T-helper 1 cell (primary cell): ENCODE measurements at places on chromosomes 3 and 15.

- DNase-seq: no peak
These were observed 42.6 kb downstream of the ADAMTS9 start for GRCh38 chr3:64645243-64645642.

DNA sequence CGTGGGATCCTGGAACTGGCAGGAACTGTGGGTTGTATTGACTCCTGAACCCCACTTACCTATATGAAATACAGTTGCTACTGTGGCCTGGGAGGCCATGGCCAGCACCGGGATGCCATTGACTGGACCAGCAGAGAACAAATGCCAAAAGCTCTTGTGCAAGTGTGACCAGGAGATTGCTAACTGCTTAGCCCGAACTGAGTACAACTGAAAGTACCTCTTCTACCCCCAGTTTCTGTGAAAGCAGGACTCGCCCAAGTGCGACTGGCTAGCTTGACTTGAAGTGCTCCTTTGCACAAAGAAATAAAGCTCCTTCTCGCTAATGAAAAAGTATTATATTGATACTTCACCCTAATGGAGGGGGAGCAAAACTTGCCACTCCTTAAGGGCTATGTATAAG is 101.3 kb upstream of the ATP11B start:
- no peak for DNase-seq

GRCh38 chr15:32853592-32853991 is 135.8 kb downstream of the GREM1 start:
- no peak for DNase-seq

GRCh38 chr3:115766587-115767482 is 143.5 kb downstream of the GAP43 start:
- no peak for DNase-seq

DNA sequence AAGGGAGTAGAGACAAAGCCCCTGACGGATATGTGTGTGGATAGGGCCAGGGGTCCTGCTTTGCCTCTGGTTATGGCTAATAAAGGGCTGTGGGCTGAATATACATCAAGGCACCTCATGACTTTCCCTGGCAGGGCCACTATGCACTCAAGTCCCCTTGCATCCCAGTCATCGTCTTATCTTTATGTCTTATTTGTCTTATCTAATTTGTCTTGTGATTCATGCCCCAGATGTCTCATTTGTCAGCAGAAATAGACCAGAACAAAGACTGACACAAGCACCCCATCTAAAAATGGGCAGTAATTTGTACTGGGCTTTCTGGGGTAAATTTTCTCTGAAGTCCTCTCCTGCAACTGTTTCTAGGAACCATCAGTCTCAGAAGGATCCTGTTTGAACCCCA is 68.6 kb downstream of the ITGA11 start:
- DNase-seq: no peak

DNA sequence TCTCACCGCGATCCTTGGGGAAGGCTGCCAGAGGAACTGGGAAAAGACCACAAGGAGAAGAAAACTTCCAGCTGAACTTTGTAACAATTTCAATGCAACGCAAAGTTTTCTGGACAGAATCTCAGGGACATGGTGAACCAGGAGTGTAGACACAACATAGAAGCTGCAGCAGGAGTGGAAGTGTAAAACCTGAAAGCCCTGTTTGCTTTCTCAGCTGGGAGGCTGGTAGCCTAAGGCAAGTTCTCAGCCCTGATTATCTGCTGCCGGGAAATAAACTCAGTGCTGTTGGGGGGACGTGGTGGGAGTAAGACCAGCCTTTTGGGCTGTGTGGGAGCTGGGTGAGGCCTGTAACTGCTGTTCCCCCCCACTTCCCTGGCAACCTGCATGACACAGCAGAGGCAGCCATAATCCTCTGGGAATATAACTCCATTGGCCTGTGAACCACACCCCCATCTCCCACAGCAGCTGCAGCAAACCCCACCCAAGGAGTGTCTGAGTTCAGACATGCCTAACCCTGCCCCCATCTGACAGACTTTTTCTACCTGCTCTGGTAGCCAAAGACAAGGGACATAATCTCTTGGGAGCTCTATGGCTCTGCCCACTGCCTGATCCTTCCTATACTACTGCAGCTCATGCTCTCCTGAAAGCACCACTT is 106.7 kb downstream of the ZNF621 start:
- DNase-seq: no peak

DNA sequence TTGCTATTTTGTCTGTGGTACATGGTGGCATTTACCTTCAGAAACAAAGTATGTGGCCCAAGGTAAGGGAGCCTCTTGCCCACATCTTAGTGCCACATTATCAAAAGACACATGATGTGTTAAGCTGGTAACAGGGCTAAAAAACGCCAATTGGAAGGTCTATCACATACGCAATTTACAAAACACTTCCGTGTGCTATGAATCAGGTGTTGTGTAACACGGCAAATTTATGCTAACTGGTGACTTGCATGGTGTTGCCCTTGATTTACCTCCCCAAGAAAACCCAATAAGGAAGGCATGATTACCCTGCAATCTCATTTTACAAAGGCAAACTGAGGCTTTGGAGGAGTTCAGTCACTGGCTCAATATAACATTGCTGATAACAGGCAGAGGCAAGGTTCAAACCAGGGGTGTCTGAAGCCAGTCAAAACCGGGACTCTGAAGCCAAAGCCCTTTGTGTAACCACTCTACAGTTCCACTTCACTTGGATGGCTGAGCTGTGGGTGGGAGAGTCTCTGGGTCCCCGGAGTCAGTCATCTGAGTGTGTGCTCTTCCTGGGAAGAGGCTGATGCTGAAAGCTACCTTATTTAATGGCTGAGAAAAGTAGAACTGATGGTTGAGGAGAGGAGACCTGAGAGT is 103.9 kb upstream of the BCL6 start:
- DNase-seq: no peak

- DNase-seq: no peak
These were observed 42.1 kb upstream of the TSPAN3 start for GRCh38 chr15:77112838-77113504.

DNA sequence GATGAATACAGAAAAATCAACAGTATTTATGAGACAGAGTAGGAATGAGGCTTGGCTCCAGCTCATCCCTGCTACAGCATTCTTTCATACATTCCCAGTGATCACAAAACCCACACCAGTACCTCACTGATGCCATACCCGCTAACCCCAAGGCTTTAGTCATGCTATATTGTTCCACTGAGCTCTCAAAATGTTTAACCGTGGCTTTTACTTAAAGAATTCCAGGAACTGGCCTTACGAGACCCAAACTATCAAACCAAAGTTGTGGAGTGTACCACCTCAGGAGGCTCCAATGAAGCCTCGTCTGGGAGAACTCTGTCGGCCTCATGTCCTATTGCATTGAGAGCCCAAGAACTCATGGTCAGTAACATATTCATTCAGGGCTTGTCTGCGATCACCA is 278.9 kb downstream of the ULK4 start:
- DNase-seq: no peak

GRCh38 chr15:62849316-62850106 is 193.0 kb upstream of the TPM1 start:
- no peak for DNase-seq

- no peak for DNase-seq
These were observed 576.2 kb downstream of the TUSC7 start for GRCh38 chr3:117285737-117286136.

- no peak for DNase-seq
These were observed 1074.1 kb downstream of the SI start for GRCh38 chr3:164004205-164004604.

GRCh38 chr15:60392601-60392985 is 5.2 kb downstream of the ANXA2 start:
- DNase-seq: no peak

DNA sequence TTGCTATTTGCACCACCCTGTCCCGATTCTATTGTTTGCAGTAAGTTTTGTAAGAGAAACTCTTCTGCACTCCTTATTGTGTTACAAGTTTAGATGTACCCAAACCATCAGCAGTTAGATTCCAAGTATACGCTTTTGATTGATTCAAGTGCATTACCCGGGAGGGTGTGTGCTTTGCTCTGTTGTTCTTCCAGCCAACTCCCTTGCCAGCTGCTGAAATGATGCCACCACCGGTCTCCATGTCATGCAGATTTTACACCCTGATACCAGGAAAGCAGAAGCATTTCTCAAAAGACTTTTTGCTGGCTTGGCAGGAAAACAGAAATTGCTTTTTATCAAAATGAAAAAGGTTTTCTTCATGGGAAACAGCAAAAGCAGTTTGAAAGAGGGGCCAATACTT is 1006.6 kb upstream of the CFAP20DC start:
- no peak for DNase-seq

GRCh38 chr15:38624244-38625205 is 59.9 kb upstream of the RASGRP1 start:
- DNase-seq: no peak

GRCh38 chr15:31300208-31300661 is 26.4 kb upstream of the KLF13 start:
- no peak for DNase-seq

GRCh38 chr3:194205675-194206133 is 69.8 kb downstream of the HES1 start:
- no peak for DNase-seq

DNA sequence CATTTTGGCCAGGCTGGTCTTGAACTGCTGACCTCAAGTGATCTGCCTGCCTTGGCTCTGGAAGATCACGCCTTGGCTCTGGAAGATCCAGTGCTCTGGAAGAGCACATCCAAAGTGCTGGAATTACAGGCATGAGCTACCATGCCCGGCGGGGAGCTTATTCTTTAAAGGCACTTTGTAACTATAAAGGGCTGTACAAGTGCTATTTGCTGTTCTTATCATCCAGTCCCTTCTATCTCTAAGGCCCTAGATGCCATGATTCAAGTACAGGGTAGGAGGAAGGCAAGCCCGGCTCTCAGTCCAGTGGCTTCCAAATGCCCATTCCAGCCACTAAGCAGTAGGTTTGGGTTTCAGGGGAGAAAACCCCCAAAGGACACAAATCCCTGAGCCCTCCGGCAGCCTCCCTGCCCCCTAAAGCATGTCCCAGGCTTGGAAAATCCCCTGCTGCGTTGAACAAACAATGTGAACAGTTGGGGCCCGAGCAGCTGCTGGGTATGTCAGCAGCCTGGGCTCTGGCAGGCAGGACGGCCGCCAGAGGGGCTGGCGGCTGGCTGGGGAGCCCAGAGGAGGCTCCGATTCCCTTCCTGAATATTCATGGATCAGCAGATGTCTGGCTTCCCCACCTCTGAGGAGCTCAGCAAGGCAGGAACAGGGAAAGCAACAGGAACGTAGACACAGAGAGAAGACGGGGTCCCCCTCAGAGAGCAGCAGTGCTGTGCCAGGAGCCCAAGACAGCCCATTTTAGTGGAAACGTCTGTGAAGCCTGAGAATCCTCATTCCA is 7.7 kb downstream of the IGDCC4 start:
- no peak for DNase-seq

DNA sequence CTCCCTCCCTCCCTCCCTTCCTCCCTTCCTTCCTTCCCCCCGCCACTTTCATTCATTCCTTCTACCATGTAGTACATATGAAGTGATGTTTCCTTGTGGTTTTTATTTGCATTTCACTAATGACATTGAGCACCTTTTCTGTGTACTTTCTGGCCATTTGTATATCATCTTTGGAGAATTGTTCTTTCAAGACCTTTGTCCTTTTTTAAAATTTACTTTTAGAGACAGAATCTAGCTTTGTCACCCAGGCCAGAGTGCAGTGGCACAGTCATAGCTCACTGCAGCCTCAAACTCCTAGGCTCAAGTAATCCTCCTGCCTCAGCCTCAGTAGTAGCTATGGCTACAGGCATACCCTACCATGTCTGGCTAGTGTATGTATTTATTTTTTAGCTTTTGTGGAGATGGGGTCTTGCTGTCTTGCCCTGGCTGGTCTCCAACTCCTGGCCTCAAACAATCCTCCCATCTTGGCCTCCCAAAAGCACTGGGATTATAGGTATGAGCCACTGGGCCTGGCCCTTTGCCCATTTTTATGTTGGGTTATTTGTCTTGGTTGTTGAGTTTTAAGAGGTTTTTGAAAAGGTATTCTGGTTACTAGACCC is 42.0 kb upstream of the CTDSPL2 start:
- no peak for DNase-seq

DNA sequence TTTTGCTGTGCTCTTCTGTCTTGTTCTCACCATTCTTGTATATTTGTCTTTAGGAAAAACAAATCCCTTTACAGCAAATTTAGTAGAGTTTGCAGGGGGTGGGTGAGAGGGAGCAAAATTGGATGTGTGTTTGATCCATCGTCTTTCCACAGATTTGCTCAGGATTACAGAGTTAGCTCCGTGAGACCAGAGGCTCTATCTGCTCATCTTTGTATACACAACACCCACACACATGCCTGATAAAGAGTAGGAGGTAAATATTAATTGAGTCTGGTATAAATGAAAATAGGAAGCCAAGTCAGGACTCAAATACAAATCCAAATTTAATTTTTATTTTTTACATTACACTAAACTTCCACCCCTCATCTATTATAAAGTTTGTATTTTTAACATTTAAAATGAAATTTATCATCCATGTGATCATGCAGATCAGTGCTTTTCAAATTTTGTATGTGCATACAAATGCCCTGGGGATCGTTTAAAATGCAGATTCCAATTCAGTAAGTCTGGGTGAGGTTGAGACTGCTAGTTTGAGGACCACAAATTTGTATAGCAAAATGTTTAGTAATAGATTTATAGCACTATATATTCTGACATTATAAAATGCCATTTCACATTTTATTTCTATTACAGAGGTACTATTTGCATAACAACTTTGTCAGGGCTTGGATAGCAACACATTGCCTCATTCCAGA is 326.7 kb downstream of the LSAMP start:
- DNase-seq: no peak

GRCh38 chr3:17356585-17356984 is 385.8 kb downstream of the TBC1D5 start:
- DNase-seq: no peak

DNA sequence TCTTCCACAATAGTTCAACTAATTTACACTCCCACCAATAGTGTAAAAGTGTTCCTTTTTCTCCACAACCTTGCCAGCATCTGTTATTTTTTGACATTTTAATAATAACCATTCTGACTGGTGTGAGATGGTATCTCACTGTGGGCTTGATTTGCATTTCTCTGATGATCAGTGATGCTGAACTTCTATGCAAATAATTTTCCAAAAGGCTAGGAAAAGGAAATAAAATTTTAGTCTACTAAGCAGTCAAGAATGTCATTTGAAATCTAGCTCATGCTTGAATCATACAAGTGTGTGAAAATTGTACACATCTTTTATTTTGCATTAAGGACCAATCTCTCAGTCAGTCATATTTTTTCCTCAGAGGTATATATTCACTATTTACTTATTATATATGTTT is 101.7 kb upstream of the UBP1 start:
- no peak for DNase-seq
